Activated CD4-positive, alpha-beta T cell treated with anti-CD3 and anti-CD28 coated beads for 4 hours (primary cell): ENCODE measurements at places on chromosomes 7 and 10.

- no peak for DNase-seq
Observed at GRCh38 chr10:29136411-29136810, 152.5 kb upstream of the LYZL1 start.

- DNase-seq: no peak
Observed at GRCh38 chr10:29377333-29377961, 88.6 kb downstream of the LYZL1 start.

DNA sequence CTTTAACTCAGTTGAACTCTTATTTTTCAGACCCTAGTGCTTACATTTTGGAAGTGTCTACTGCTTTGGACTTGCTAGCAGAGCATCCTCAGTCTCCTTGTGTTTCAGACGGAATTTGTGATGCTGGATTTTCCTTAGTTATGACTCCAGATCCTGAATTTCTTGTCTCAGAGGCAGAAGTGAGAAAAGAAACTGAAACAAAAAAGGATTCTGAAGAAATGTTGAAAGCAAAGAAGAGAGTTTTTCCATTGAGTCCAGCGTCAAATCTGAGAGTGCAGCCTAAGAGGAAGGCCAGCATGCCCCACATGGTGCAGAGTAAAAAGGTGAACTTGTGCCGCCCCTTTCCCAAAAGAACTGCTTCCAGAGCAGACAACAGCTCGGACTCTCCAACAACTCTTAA is 46.1 kb downstream of the TASOR2 start:
- no peak for DNase-seq

DNA sequence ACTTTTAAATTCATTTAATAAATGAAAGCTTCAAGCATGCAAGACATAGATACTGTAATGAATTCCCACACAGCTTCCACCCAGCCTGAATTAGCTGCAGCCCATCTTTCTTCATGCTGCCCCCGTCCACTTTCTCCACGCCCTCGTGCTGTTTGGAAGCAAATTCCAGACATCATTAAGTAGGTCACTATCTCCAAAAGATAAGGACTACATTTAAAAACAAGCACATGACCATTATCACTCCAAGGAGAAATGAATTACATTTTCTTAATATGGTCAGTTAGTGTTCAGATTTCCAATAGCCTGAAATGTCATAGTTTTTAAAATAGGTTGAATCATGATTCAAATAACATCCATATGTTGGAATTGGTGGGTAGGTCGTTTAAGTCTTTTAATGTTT is 24.3 kb downstream of the LMTK2 start:
- no peak for DNase-seq

GRCh38 chr7:16999541-17000267 is 117.9 kb upstream of the AGR3 start:
- no peak for DNase-seq

DNA sequence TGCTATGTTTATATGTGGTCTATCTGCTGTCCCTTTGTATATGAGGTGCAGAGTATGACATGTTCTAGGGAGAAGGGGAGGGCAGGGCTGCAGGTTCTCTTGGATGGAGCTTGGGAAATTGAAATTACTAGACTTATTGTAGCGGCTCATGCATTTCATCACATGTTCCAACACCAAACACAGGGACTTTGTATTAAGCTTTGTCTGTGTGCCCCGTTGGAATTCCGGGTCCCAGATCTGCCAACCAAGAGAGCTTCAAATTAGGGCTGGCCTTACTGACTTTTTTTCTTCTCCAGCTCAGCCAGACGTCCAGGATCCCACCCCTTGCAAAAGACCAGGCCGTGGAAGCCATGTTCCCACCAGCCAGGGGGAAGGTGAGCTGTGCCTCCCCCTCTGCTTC is 3.4 kb downstream of the ZNF789 start:
- no peak for DNase-seq

DNA sequence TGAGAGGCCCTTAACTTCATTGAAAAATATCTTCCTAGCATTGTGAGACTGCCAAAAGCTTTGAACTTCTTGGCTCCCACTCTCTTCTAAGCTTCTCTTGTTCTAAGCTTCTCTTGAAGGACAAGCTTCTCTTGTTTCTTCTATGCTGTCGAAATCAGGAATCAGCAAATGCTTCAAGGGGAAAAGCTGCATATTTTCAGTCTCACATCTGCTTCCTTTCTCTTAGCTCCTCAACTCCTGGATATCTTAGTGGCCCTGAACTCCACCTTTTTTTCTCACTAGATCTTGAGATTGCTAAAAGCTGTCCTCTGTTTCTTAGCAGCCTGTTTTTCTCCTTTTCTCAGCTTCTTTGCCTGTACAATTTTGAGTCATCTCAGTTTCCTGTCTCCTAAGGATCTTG is 73.0 kb downstream of the NEUROD6 start:
- DNase-seq: no peak

- DNase-seq: no peak
Observed at GRCh38 chr7:135994466-135995205, 17.5 kb upstream of the MTPN start.

DNA sequence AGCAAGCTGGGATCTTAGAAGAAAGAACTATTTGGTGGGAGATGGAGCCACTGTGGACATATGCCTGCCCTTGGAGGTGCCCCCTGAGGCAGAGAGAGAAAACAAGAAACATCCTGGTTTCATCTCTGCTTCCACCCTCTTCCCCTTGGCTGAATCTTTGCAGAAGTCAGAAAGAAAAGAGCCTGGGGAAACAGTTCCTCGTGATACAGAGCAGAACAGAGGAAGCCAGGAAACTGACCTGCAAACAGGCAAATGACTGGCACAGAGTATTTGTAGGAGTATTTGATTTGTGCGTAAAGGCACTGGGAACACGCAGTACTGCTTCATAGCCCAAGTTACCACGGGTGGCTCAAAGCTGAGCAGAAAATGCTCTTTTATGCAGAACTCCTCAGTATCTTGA is 7.0 kb upstream of the KEL start:
- DNase-seq: no peak

- no peak for DNase-seq
Observed at GRCh38 chr10:31926160-31926559, 2.5 kb downstream of the ARHGAP12 start.
